ENCODE measurements at places on chromosomes 4 and X.

DNA sequence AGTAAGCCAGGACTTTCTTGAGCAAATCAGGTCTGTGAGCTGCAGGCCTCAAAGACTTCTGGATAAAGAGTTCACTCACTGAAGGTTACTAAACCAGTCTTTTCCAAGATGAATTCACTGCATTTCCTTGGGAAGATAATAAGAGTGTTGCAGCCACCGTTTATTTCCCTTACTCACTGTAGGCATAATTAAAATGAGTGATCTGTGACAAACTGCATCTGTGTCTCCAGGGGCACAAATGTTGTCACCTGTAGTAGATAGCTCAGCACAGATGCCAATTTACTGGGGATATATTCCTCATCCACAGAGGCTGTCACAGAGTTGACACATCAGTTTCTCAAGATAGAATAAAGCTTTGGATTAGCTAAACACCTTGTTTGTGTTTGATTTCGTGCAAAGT, 580.2 kb downstream of the SPRY1 start:
- DNase-seq: no peak

DNA sequence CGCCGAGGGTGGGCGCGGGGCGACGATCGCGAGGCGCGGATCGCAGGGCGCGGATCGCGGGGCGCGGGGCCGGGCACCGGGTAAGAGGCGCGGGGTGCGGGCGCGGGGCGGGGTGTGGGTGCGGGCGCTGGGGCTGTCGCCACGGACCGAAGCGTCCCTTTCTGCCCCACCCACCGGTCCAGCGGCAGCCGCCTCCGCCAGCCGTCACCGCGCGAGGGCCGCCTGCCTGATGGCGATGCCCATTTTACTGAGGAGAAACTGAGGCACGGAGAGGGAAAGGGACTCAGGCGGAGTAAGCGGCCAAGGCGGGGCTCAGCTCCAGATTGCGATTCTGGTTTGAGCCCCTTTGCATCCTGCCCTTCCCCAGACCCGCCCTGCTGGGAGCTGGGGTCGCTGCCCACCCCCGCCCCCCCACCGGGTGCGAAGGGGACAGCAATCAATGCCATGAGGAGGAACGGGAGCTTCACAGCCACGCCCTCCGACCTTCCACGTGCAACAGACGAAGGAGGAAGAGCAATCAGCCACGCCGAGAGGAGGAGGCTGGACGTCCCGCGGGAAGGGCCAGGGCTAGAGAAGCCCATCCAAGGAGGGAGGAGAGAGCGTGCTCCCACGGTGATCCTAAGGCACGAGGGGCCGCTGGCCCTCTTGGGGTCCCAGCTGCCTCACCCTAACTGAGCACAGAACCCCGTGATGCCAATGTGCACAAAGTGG, 10.9 kb upstream of the MAN2B2 start:
- no peak for DNase-seq

DNA sequence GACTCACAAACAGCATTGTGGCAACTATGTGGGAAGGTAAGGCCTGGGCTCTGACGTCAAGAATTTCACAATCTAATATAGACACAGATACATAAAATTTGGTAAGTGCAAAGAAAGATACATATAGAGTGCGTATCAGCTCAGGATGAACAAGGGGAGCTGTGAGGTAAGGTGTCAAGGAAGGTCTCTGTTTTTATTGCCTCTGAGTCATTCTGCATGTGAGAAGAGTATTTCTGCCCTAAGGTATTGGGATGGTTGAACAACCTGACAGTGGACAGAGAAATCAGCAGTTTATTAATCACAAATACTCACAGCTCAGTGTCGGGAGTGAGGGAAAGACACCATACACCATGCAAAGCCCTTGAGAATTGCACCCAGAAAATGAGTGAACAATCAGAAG, 89.8 kb downstream of the COMMD8 start:
- no peak for DNase-seq

DNA sequence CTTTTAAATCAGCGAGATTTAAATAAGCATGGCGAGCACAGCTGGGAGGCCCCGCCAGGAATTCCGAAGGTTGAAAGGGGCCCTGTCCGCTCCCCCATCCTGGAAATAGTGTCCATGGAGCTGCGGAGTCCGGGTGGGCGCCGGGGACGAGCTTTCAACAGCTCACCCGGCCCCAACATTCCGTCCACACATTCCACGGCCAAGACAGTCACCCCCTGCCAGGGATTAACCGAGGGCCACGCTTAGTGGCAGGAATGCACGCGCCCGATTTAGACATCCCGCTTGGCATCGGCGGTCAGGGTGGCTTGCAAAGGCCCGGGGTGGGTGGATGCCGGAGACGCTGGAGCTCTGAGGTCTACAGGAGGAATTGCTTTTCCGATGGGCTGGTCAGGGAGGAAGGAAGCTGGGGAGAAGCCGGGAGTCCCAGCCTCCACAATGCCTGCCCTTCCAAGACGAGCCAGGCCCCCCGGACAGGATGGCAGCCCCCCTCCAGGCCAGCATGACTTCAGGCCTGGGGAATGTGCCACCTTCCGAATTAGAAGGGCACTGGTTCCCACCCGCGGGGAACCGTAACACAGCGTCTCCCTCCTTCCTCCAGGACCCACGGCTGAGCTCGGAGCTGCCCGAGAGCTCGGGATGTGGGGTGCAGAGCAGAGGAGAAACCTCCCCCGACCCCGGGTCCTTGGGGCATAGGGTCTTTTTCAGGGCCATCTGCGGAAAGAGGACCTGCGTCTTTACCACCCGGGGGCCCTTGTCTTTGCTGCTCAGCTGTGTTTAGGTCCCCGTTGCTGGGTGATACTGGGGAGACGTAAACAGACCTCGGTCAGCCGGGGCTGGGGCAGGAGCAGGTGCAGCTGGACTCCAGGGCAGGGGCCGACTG, 26.9 kb upstream of the PPP2R3B start:
- no peak for DNase-seq

DNA sequence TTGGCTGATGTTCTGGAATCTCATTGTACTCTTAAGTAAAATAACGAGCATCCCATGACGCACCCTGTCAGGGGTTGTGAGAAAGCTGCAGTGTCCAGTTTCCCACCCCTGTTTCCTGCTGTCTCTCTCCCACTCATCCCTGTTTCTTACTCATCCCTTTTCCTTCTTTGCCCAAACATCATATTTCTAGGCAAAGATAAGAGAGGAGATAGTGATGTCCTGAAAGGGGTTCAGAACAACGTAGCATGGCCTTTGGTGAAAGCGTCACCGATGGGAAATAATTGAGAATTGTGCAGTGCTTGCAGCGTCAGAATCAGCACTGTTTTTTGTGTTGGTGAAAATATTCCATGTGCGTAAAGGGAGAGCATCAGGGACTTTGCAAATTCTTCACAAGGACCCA, 23.5 kb upstream of the TMEM165 start:
- no peak for DNase-seq

GRCh38 chrX:30364229-30364628, 55.0 kb upstream of the NR0B1 start:
- no peak for DNase-seq

GRCh38 chr4:92064574-92064973, 239.2 kb upstream of the GRID2 start:
- no peak for DNase-seq

GRCh38 chr4:108337923-108338322, 169.2 kb upstream of the LEF1 start:
- no peak for DNase-seq

DNA sequence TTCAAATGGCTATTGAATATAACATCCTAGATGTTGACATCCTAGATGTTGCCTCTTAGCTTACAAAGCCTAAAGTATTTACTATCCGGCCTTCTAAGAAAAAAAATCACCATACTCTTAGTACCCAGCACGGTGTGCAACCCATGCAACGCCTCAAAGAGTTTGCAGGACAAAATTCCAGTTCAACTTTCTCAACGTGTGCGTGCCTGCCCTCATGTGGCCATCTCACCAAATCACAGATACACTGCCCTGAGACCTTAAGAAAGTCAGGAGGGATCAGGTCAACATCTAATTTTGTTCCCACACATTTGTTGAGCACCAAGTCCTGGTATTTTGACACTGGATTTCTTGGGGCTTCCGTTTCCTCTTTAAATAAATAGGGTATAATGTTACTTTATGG, 68.3 kb downstream of the CRMP1 start:
- no peak for DNase-seq

- no peak for DNase-seq
Measured at GRCh38 chrX:70508296-70508911, 63.8 kb downstream of the DLG3 start.

GRCh38 chrX:121307449-121307848, 260.0 kb downstream of the GLUD2 start:
- no peak for DNase-seq

- DNase-seq: no peak
Measured at GRCh38 chrX:118977424-118977823, 3.0 kb downstream of the LONRF3 start.

DNA sequence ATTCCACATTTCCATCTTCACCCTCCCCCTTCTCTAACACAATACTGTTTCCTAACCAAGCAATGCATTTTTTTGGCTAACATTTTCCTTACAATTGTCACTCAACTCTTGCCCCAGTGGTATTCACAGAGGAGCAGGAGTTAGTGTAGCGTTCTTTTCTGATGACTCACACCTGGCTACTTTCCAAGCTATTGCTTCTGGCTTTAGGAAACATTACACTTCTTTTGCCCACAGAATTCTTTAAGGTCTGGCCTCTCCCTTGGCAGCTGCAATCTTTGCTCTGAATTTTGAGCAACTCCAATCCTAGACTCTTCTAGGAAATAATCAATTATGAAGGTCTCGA, 27.5 kb upstream of the PDGFC start:
- DNase-seq: no peak

- DNase-seq: no peak
Measured at GRCh38 chrX:65928522-65928921, 111.4 kb downstream of the VSIG4 start.

- DNase-seq: peak; percentile 42
Measured at GRCh38 chr4:87073199-87074120, 138.6 kb downstream of the AFF1 start.

GRCh38 chr4:169098532-169098931, 88.5 kb upstream of the CBR4 start:
- DNase-seq: no peak

GRCh38 chrX:137031039-137031438, 2.8 kb downstream of the GPR101 start:
- no peak for DNase-seq

- DNase-seq: no peak
Measured at GRCh38 chr4:14000091-14000814, 372.7 kb upstream of the BOD1L1 start.

DNA sequence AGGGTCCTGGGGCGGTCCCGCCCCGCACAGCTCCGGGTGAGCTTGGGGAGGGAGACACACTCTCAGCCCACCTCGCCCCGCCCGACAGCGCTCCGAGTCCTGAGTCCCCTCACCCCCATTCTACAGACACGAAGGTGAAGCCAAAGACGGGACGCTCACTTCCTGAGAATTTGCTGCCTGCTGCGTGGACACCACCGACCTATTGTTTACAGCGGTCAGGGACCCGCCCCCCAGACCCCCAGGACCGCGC, 796 bp upstream of the ZNF141 start:
- DNase-seq: no peak

DNA sequence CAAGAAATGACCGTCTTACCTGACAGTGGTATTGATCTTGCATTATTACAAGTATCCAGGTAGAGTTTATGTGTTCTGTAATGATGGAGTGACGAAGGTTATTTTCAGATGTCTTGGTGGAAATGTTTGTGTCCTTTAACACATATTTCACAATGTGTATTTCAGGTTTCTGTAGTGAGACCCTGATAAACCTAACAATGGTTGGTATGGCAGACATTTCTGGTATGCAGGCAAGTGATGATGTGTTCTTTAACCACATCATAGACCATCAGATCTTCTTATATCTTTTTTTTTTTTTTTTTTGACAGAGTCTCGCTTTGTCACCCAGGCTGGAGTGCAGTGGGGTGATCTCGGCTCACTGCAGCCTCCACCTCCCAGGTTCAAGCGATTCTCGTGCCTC, 14.6 kb upstream of the ATXN3L start:
- DNase-seq: no peak

DNA sequence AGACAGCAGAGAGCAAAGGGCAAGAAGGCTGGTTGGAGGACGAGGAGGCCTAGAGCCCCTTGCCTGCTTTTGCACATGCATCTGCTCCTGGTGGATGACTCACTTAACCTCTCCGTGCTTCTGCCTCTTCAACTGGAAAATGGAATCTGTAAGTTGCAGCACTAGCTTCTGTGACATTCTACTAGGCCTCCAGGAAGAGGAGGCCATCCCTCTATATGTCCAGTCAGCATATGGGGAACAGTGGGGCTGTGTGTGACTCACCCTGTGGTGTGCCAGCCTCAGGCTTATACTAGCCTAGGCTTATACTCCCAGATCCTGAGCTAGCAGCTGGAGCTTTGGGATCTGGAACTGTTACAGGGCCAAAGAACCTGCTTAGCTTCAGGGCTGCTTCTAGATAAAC, 36.0 kb downstream of the RTL9 start:
- DNase-seq: no peak

- DNase-seq: no peak
Measured at GRCh38 chr4:6093671-6094070, 75.4 kb upstream of the C4orf50 start.

DNA sequence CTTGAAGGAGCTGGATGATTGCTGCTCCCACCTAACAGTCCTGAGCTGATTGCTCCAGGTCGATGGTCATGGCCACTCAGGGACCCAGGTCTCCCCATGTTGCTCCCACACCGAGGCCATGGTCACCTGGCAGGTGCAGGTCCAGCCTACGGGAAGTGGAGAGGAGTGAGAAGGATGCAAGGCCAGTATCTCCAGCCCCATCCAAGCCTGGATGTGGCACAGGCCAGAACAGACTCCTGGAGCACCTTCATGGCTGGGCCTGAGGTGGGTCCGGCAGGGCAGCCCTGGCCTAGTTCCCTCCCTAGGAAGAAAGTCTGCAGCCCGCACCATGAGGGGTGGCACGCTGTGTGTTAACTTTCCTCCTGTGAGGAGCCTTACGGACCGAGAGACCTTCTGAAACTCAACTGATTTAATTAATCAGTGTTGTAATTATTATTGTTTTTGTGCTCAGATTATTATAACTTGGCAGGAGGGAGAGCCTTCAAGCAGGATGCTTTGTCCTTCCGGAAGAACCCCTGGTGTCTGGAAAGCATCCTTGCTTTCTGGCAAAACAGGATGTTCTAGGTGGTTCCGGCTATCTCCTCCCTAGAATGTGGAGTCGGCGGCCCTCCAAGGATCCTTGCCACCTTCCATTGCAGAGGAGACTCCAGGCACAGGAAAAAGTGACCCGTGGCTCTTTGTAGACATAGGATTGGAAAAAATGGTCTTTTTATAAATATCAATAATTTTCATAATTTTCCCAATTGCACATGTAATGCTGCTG, 92.3 kb upstream of the ADRA2C start:
- DNase-seq: no peak
